MG63 (cell line): ENCODE measurements at places on chromosomes 3 and 15. TPM values are rescaled to one million over a fixed set of nuclear protein-coding genes. Genes with fewer than 3 reads are reported as not detected.

DNA sequence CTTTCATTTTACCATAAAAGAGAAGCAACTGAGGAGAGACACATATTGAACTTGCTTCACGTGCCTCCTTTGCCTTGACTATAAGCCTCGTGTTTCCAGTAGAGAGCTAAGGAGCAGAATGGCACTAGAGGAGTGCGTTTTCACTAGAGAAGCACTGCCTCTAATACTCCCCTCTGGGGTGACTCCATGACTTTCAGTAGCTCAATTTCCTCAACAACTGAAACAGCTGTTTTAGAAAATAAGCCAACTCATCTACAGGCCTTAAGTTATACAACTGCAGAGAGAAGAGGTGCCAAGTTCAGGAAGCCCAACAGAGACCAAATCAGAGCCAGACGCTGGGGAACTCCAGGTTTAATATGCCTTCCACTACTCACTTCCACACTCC, 1.9 kb downstream of the UBP1 start:
- no peak for DNase-seq

- no peak for DNase-seq
Measured at GRCh38 chr3:8856071-8856470, 86.7 kb upstream of the OXTR start.

- DNase-seq = peak; percentile 70
Measured at GRCh38 chr15:67884514-67885174, 44.8 kb upstream of the RNU6-1 start.

DNA sequence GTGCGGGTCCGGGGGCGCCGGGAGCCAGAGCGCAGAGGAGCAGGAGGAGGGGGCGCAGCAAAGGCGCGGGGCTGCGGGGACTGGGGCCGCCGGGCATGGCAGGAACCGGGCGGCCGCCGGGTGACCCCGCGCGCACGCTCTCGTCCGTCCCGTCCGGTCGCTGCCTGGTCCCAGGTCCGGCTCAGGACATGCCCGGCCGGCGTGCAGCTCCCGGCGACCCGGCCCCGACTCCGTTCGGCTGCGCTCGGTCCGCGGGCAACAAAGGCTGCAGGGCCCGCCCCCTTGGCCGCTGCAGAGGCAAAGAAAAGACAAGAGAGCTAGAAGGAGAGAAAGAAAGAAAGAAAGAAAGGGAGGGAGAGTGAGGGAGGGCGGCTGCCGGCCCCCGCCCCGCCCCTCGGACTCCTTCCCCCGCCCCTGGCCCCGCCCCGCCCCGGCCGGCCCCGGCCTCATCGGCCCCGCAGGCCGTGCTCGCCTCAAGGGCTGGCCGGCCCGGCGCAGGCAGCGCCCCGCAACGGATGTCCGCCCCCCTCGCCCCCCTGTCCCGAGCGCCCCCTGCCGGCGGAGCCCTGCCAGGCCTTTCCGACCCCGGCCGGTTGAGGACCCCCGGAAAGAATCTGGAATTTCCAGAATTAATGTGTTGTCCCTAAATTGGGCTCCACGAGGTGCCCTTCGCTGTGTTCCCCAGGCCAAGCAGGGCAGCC, at the start of gene ADAMTS7:
Gene ADAMTS7 (minus strand): TSS at position 341 of the 701 bp plus-strand sequence. CDS start 244 bp downstream, at position 97.
- DNase-seq = peak; percentile 81

DNA sequence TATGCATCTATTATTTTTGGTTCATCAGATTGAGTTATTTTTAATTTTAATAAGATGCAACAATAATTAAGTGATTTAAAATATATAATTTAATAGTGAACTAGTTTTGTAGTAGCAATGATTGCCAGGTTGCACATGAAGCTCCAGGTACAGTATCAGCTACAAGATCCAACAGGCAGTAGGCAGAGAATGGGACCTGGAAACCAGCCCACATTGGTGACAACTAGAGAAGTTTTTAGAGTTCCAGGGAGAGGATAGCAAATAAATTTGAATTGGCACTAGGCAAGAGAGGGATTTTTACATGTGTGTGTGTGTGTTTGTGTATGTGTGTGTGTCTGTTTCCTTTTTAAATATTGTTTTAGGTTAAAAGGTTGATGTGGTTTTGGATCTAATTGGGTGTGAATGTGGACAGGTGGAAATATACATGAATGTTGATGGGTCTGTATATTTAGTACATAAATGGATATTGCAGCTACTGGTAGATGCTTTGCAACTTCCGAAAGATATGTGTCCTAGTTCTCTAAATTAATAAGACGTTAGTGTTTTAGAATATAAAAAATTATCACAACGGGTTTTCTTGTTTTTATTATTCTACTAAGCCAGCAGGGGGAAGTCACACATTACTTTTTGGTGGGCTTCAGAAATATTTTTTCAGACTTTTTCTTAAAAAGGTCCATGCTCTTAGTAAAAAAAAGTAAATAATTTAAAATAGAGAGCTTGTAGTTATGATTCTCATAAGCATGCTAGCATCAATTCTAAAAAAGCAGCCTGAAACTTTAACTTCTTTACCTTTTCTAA, 110.1 kb upstream of the GBE1 start:
- DNase-seq = no peak

GRCh38 chr15:63942486-63943365, 103.6 kb downstream of the DAPK2 start:
- DNase-seq = no peak

GRCh38 chr15:76337696-76338485, 1.3 kb downstream of the ISL2 start:
- no peak for DNase-seq

GRCh38 chr3:37214076-37214475, 39.7 kb upstream of the LRRFIP2 start:
- DNase-seq = no peak

DNA sequence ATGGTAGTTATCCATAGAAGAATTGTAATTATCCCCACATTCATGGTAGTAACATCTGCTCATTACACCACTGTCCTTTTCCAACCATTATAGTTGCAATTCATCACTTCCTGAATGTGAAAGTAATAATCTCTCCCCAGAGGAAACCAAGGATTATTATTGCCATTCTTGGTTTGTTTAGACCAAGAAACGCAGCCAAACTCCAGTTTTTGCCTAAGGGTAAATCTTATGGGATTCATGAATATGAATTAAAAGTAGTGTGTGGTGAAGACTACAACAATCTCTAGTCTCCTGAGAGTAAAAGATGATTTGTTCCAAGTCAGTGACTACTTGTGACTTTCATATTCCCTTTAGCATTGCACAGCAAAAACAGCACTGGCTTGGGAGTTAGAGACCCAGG, 45.7 kb upstream of the ABI3BP start:
- DNase-seq = no peak

- DNase-seq = peak; percentile 9
Measured at GRCh38 chr3:58333206-58334012, 717 bp downstream of the PXK start.

The PPIP5K1 gene
- 17.4 and 24.4 TPM in 2 replicates for total RNA-seq

The SLC7A14 gene
- total RNA-seq = not detected in 2 replicates

The XCR1 gene
- not detected in 2 replicates for total RNA-seq

The ARPP21 gene
- not detected in 2 replicates for total RNA-seq

The PRSS50 gene
- total RNA-seq = not detected in 2 replicates

The ABHD17C gene
- 8.0 and 8.1 TPM in 2 replicates for total RNA-seq

The BOC gene
- 1.4 and 3.9 TPM in 2 replicates for total RNA-seq

The MBNL1 gene
- 171 and 176 TPM in 2 replicates for total RNA-seq
